Hypothalamus (tissue), 51 donors: ENCODE measurements at places on chromosomes 1 and 21.
A peak's percentile ranks its signal among the peaks of the same experiment; 100 is the strongest.

DNA sequence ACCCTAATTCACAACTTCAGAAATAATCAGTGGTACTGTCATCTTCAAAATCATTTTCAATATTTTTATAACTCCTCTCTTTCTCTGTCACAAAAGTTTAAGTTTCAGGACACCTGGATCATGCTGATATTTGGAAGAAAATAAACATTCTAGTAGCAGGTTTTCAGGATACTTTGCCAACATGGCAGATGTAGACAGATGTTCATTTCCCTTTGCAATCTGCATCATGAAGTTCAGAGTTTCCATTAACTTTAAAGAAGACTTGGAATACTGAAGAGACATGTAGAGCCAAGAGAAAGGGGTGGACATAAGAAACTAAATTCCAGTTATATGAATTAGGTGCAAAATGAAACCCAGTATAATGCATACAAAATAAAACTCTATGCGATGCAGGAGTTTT lies 218.1 kb downstream of the USH2A start:
- no peak for DNase-seq

- DNase-seq = peak; percentile 3
These were observed 20.7 kb upstream of the CYP2J2 start for GRCh38 chr1:59947047-59947938.

GRCh38 chr1:150976879-150977694 lies 2.5 kb upstream of the CERS2 start:
- DNase-seq = peak; percentile 55

DNA sequence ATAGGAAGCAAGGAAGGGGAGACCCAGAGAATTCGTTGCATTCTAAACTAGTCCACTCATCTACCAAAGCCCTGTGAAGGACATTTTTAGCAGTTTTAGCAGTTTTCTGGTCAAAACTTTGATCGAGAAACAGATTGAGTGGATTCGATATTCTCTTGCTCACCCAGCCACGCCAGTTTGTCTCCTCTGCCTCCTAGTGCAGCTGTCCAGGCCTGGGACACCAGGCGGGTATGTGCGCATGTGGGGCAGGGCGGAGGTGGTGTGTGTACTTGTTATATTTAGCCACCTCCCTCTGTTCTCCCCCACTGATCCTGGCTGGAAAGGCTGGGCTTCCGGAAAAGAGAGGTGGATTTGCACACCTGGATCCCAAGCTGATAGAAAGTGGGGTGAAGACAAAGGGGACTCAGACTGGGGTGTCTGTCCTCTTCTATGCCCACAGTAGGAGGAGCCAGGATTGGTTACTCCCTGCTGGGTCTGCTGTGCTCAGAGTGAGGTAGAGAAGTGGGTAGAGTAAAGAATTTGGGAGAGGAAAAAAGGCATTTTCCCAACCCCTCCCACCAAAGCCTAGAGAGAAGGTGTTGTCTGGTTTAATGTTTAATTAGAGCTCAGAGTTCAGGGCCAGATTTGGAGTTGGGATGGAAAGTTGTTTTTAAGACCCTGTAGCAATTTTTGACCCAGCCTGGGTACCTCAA lies 3.8 kb downstream of the LMNA start:
- no peak for DNase-seq

DNA sequence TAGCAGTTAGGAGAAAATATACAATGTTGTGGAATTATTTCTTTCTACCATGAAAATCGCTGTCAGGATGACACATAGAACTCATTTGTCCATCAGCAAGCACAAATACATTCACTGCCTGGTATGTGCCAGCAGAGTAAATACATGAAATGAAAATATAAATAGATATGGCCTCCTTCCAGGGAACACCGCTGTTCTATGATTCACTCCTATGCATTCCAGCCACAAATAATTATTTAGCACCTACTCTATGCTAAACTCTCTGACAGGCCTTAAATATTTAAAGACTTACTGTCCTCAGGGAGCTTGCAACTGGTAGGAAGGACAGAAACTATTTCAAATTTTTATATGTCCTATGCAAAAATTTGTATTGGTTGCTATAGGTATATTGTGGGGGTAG lies 975.0 kb upstream of the NCAM2 start:
- no peak for DNase-seq

GRCh38 chr1:227666286-227666685 lies 68.8 kb downstream of the JMJD4 start:
- no peak for DNase-seq

DNA sequence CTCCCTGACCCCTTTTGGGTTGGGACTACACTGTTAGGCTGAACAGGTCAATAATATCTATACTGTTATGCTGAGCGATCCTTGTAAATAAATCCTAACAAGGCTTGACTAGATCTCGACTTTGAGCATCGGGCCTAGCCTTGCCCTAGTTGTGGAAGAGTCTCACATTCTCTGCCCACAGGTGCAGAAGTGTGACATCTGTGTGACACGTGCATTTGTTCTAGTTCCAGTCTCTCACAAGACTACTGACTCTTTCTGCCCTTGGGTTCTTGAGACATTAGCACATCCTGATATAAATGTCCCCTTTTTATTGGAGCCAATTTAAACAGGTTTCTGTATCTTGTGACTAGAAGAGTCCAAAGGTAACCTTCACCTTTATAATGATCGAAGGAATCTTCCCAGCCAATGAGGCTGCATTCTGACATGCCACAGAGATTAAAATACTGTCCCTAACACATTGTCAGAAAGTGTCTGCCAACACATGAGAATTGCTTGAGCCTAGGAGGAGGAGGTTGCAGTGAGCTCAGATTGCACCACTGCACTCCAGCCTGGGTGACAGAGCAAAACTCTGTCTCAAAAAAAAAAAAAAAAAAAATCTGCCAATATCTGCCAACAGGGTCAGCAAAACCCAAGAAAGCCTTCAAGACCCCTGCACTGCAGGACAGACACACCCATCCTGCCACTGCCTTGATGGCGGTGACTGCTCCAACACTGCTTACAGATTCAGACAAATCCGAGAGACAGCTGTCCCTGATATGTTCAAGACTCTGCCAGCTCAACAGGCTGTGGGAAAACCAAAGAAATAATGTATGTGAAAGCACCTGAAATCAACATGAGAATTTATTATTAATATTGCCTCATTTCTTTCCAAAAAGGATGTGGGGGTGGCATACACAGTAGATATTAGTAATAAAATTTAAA lies 56.5 kb upstream of the PSEN2 start:
- no peak for DNase-seq

DNA sequence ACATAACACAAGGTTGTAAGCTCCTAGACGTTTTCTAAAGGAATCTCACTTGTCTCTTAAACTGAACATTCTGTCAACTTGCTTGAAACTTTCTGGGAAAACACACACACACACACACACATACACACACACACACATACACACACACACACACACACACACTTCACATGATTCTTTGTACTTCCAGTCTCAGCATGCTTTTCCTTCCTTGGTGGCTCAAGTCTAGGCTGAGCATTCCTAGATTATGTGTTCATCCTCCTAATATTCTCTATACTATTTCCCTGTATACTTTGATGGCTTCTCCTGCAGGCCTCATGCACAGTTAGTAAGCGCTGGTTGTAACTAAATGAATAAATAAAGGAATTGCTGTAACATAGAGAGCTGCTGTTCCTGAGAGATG lies 372.1 kb downstream of the PTPRC start:
- DNase-seq = no peak

DNA sequence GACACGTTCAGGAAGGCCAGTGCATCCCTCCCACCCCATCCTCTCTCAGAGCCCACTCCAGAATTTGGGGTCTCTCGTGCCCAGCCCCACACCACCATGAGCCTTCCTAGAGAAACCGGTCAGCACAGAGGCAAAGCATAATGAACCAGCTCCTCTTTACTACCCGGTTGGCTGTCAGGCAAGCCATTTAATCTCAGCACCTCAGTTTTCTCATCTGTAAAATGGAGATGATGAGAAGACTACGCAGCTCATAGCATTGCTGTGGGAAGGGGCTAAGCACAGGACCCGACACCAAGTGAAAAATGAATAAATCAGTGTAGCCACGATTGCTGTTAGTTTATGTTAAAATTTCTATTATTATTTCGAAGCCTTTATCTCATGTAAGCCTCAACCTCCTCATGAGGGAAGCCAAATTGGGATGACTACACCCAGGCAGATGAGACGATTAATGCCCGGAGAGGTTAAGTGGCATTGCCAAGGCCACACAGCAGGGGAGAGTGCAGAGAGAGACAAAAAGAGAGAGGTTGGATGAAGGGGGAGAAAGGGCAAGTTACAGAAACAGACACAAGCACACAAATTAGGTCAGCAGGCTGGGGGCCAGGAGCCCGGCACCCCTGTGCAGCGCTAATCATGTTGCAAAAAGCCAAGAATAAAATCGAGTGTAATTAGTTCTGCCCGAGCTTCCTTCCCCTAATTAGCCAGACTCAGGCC lies 25.7 kb downstream of the SDC3 start:
- peak; percentile 21 for DNase-seq

DNA sequence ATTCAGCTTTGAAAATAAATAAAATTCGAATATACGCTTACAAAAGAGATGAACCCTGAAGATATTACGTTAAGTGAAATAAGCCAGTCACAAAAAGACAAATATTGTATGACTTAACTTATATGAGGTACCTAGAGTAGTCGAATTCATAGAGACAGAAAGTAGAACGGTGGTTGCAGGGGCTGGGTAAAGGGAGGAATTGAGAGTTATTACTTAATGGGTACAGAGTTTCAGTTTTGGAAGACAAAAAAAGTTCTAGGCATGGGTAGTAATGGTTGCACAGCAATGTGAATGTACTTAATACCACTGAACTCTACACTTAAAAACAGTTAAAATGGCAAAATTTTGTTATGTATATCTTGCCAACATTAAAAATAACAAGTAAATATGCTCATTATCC lies 48.6 kb upstream of the ZNHIT6 start:
- no peak for DNase-seq

- DNase-seq = no peak
These were observed 104.2 kb upstream of the GADD45A start for GRCh38 chr1:67580691-67581403.

DNA sequence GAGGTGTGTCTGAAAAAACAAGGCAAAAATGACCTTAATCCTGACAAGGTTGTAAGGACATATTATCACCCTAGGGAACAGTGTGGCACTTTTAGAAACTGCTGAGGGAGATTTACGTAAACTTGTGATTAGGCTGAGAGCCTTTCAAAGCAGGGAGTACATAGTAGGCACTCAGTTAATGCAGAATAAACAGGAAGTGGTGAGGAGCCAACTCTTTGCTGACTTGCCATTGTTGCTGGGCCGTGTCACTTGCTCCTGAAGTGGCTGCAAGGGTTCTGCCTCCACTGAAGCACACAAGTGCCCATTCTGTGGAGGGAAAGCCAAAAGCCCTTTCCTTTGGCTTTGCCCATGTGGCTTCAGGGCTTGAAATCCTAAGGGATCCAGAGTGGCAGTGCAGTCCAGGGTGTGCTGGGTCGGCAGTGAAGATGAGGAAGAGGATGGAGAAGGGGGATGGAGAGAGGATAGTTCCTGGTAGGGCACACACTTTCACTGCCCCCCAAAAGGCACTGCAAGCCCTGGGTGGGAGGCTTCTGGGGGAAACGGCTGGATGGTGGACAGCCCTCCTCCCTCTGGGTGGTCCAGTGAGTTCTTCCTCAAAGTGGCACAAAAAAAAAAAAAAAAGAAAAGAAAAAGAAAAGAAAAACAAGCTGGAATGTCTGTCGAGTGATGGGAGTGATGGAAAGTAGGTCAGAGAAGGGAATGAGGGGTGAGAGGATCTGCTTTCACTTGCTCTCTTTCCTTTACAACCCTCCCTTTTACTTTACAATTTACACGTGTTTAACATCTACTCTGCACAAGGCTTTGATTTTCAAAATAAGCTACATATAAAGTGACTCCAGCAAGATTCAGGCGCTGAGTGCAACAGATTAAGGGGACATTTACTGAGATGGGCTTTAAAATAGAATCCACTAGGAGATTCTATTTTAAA lies 13.7 kb upstream of the RHEX start:
- no peak for DNase-seq

- DNase-seq = no peak
These were observed 33.9 kb downstream of the LDLRAD2 start for GRCh38 chr1:21845646-21846641.

DNA sequence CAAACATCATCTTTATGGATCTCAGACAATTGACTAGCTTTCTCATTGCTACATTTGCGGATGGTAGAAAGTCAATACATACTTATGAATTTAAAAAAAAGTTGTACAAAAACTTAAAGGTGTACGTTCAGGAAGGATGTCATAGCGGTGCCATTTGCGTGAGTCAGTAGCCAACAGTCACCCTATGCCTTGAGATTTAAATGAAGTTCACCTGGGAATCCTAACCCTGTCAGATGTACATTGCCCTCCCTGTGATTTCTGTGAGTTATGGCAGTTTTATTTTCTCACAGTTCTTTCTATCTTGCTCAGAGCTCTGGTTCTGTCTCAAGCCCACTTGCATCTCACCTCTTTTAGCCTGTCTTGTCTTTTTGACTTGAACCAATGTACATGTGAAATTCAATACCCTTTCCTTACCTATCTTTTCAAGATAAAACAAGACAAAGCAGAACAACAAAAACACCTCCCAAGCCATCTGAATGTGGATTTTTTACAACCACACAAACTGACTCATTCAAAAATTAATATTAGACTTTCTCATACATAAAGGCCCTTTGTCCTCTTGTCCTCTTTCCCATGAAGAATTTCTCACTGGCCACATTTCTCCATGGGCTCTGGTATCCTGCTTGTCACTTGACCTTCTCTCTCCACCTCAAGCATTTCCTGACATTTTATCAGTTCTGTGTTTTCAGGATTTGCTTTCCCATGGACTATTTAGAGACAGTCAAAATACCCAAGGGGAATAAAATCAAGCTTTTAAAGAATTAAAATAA lies 25.3 kb upstream of the ZNF697 start:
- DNase-seq = no peak

- DNase-seq = no peak
These were observed 2140.6 kb downstream of the NCAM2 start for GRCh38 chr21:23138797-23139196.

GRCh38 chr1:66751160-66751559 lies 1.1 kb upstream of the DYNLT5 start:
- DNase-seq = no peak
